ENCODE measurements at places on chromosomes 1 and 21.

GRCh38 chr1:187692799-187693198 lies 864.0 kb downstream of the PLA2G4A start:
- DNase-seq, result no peak

DNA sequence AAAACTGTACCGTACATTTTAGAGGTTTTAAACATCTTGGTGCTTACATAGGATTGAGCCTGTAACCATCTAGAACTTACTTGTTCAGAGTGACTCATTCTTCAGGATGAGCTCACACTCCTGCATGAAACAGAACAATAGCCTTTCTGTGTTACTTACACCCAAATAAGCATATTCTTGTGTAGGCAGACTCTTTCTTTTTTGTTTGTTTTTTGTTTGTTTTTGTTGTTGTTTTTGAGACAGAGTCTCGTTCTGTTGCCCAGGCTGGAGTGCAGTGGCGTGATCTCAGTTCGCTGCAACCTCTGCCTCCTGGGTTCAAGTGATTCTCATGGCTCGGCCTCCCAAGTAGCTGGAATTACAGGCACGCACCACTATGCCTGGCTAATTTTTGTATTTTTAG lies 3.8 kb upstream of the CA6 start:
- peak; percentile 71 for DNase-seq

DNA sequence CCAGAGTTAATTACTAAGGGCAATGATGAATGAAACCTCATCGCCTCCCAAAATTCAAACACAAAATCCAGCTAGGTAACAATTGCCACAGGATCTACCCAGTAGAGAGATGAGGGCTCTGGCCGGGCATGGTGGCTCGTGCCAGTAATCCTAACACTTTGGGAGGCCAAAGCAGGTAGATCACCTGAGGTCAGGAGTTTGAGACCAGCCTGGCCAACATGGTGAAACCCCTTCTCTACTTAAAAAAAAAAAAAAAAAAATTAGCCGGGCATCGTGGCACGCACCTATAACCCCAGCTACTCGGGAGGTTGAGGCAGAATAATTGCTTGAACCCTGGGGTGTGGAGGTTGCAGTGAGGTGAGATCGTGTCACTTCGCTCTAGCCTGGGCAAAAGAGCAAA lies 15.8 kb downstream of the CD2 start:
- no peak for DNase-seq

DNA sequence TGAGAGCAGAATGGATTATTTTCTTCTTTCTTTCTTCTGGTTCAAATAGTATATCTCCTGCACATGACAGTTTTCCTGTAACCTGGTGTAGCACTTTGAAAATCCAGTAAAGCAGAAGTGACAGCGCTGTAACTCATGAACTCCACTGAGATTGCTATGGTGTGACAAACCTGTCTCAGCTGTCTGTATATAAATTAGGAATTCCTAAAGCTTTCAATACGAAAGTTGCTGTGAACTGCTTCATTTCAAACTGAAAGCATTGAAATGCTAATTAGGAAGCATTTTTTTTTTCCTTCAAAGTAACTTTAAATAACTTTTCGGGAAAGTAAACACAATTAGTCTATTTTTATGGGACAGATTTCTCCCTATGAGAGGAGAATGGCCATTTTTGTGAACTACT lies 646.9 kb upstream of the ZP4 start:
- DNase-seq, result no peak

Data from AG10803 (cell line).